Type B pancreatic cell (in vitro differentiated cells): ENCODE measurements at places on chromosomes 5 and 9.

DNA sequence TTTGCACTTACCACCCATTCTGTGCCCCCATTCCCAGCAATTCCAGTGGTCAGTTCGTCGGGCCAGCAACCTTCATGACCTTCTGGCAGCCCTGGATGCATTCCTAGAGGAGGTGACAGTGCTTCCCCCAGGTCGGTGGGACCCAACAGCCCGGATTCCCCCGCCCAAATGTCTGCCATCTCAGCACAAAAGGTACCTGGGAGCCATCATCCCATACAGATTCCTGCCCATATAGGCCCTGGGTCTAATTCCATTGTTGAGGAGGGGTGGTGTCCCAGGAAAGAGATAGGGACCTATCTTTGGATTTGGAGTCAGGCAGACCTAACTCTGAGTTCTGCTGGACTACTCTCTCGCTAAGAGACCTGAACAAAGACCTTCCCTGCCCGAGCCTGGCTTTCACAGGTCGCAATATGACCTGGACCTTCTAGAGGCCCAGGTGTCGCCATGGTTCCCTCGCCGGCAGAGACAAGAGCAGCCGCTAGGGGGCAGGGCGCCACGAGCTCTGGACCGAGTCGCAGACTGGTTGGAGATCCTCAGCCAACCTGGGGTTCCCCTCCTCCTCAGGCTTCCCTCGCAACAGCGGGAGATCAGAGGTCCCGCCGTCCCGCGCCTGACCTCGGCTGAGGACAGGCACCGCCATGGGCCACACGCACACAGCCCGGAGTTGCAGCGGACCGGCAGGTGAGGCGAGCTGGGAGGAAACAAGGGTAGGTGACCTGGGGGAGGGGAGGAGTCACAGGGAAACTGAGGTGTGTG lies 3.1 kb downstream of the SLC4A9 start:
- H3K27ac ChIP-seq = no peak overlapping the region
- peak; percentile 86 for DNase-seq
- H3K27me3 ChIP-seq = peaks cover 7% of the 10 kb centered on the region

- H3K4me3 ChIP-seq = no peak overlapping the region
- no peak overlapping the region for H3K27ac ChIP-seq
- no peaks in the 10 kb centered on the region for H3K4me1 ChIP-seq
- DNase-seq = no peak
- H3K36me3 ChIP-seq = no peaks in the 10 kb centered on the region
Measured at GRCh38 chr5:13921578-13921977, 22.9 kb downstream of the DNAH5 start.

DNA sequence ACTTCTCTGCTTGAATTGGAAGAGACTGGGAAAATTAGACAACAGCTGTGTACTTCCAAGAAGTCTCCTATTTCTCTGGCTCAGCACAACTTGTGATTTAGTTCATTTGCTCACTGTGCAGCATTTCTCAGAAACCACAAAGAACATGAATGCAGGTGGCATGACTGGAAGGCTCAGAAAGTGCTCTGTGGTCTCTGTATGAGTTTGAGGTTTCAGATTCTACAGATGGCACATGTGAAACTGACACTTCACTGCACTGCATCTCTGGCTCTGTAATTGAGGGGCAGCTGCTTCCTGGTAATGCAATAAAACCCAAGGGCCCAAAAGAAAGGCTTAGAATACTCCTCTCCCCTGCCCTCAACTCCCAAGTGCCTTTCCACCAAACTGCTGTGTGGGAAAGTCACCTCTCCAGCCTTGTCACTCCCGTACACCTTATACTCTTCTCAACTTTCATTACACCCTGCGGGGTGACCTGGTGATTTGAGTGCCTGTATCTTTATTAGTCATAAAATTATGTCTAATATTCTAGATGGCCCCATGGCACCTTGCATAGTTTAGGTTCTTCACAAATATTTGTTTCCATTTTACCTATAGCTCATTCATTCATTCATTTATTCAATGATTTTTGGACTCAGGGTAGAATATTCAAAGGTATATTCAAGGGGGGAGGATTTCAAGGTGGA lies 82.5 kb downstream of the ESM1 start:
- peaks cover 38% of the 10 kb centered on the region for H3K27me3 ChIP-seq
- peaks cover 5% of the 10 kb centered on the region for H3K4me1 ChIP-seq
- no peak overlapping the region for H3K27ac ChIP-seq
- no peaks in the 10 kb centered on the region for H3K36me3 ChIP-seq

DNA sequence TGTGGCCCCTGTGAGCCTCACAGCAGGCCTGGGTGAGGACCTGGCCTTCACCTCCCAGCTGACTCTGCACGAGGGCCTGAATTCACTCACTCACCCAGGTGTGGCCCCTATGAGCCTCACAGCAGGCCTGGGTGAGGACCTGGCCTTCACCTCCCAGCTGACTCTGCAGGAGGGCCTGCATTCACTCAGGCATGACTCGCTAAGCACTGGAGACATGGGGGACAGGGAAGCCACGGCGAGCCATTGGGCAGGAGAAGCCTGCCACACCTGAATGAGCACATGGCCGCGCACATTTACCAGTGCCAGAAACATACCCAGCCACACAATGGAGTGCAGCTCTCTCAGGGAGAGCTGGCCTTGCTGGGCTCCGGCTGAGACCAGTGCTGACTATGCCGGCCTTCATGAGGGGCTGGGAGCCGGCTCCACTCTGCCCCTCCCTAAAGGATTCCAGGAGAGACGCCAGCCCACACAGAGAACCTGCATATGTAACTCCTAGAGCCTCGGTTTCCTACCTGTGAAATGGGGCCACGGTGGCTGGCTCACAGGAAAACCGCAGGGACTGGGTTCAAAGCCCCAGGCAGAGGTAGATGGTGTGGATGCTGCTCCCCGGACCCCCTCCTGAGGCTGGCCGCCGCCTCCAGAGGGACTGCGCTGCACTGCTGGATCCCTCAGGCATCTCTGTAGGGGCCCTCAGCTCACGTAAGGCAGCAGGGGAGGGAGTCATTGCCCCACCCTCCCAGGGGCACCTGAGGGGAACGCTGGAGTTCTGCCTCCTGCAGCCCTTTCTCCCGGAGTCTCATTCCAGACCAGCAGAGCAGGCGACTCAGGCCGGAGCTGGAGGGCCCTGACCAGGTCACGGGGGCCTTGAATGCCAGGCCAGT lies 7.2 kb downstream of the ADAMTS2 start:
- H3K36me3 ChIP-seq = no peaks in the 10 kb centered on the region
- DNase-seq = no peak
- peaks cover 28% of the 10 kb centered on the region for H3K27me3 ChIP-seq
- no peak overlapping the region for H3K27ac ChIP-seq
- no peak overlapping the region for H3K4me3 ChIP-seq

DNA sequence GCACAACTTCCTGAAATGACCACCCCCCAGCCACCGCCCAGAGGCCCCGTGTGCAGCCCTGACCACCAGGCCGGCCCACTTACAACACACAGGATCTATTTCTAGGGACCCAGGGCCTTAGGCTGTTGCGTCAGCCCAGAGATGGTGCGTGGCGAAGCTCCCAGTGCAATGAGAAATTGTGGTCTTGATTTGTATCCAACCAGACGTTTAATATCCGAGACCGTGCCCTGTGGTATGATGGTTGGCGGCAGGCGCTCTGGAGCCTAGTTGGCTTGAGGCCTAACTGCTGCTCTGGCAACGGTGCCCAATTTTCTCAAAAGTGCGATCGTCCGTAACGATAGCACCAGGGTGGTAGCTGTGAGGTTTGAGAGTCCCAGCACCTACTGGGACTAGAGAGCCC lies 32.6 kb upstream of the SLC6A19 start:
- H3K36me3 ChIP-seq = no peaks in the 10 kb centered on the region
- H3K4me1 ChIP-seq = peaks cover 12% of the 10 kb centered on the region
- no peak overlapping the region for H3K27ac ChIP-seq
- H3K27me3 ChIP-seq = peaks cover 13% of the 10 kb centered on the region
- DNase-seq = no peak

- H3K27me3 ChIP-seq = no peaks in the 10 kb centered on the region
- H3K4me1 ChIP-seq = no peaks in the 10 kb centered on the region
- H3K36me3 ChIP-seq = no peaks in the 10 kb centered on the region
- no peak for DNase-seq
- no peak overlapping the region for H3K4me3 ChIP-seq
Measured at GRCh38 chr5:30811298-30811697, 382.2 kb upstream of the CDH6 start.

- no peak overlapping the region for H3K4me3 ChIP-seq
- H3K27me3 ChIP-seq = peaks cover 18% of the 10 kb centered on the region
- H3K36me3 ChIP-seq = no peaks in the 10 kb centered on the region
- H3K27ac ChIP-seq = no peak overlapping the region
- no peak for DNase-seq
- no peaks in the 10 kb centered on the region for H3K4me1 ChIP-seq
Measured at GRCh38 chr5:73542020-73542419, 23.4 kb downstream of the ANKRA2 start.

DNA sequence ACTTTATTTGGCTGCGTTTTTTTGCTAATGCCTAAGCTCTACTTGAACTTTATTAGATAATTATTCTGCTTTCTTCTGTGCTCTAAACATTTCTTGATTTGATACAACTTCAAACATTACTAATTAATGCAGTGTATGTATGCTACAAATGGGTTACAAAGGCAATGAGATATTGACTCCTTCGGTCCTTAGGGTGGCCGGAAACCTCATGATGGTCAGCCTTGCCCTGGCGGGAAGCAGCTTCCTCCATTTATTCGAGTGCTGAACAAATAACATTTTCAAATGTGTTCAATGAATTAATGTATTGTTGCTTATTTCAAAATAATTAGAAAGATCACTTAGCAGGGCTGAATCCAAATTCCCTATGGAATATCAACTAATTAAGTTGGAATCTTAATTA lies 3.9 kb upstream of the LNPEP start:
- H3K27ac ChIP-seq = no peak overlapping the region
- DNase-seq = no peak
- peaks cover 7% of the 10 kb centered on the region for H3K36me3 ChIP-seq

GRCh38 chr5:107023732-107024131 lies 647.0 kb downstream of the EFNA5 start:
- DNase-seq = no peak
- peaks cover 3% of the 10 kb centered on the region for H3K27me3 ChIP-seq
- H3K4me1 ChIP-seq = no peaks in the 10 kb centered on the region
- H3K36me3 ChIP-seq = no peaks in the 10 kb centered on the region
- no peak overlapping the region for H3K27ac ChIP-seq
- H3K4me3 ChIP-seq = no peak overlapping the region

DNA sequence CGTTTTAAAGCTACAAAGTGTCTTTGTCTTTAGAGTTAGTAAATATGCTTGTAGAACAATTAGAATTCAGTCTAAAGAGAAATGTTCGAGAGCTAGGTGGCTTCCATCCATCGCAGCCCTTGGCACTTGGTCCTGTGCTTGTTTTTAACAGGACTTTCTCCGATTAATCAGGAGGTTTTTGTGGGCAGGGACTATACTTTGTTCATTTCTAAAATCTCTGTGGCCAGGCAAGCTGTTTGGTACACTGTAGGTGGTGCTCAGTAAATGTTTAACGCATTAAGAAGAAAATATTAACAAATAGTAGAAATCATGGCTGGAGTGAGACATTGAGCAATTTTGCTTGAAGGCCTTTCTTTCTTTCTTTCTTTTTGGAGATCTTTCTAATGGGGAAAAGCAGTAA lies 20.8 kb downstream of the AGXT2 start:
- peaks cover 6% of the 10 kb centered on the region for H3K4me1 ChIP-seq
- no peak for DNase-seq
- H3K27me3 ChIP-seq = peaks cover 5% of the 10 kb centered on the region
- no peak overlapping the region for H3K27ac ChIP-seq
- H3K4me3 ChIP-seq = no peak overlapping the region
- no peaks in the 10 kb centered on the region for H3K36me3 ChIP-seq

DNA sequence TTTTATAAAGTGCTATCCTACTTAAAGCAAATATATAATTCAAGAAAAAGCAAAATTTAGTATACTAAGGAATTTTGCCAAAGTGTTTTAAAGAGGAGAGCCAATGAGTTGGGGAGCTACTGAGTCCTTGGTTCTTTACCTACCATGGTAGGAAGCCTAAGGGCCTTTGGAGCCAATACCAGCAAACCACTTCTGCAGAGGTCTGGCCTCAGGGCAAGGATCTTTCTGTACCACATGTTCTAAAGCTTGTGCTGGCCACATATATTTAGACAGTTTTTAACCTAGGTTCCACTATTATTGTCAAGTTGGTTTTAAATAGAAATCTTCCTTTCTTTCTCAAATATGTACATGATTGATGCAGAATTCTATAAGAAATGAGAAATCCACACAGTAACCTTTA lies 172.3 kb upstream of the NREP start:
- H3K27ac ChIP-seq = no peak overlapping the region
- no peak for DNase-seq
- H3K4me1 ChIP-seq = peaks cover 13% of the 10 kb centered on the region
- no peaks in the 10 kb centered on the region for H3K27me3 ChIP-seq
- H3K4me3 ChIP-seq = no peak overlapping the region
- H3K36me3 ChIP-seq = no peaks in the 10 kb centered on the region

DNA sequence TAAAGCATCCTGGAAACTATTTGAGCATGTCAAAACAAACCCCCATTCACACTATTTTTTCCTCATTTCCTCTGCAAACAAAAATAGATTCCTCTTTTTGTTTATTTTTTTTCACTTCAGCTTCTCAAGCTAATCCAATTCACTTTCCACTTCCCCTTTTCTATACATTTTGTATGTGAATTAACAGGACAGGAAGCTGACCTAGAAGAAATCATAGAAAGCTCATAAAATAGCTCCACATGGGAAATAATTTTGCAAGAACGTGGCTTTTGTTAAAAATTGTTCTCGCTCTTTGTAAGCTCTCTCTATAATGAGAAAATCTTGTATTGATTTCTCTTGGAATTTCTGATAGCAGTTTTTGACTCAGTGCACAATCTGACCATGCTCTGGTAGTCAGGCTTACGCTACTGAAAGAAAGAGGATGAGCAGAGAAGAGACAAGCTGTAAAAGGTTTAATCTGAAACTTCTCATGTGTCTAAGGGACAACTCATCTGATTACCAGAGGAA lies 215.8 kb downstream of the ADAMTS12 start:
- peaks cover 8% of the 10 kb centered on the region for H3K4me1 ChIP-seq
- no peaks in the 10 kb centered on the region for H3K27me3 ChIP-seq
- H3K36me3 ChIP-seq = peaks cover 7% of the 10 kb centered on the region
- no peak overlapping the region for H3K27ac ChIP-seq

DNA sequence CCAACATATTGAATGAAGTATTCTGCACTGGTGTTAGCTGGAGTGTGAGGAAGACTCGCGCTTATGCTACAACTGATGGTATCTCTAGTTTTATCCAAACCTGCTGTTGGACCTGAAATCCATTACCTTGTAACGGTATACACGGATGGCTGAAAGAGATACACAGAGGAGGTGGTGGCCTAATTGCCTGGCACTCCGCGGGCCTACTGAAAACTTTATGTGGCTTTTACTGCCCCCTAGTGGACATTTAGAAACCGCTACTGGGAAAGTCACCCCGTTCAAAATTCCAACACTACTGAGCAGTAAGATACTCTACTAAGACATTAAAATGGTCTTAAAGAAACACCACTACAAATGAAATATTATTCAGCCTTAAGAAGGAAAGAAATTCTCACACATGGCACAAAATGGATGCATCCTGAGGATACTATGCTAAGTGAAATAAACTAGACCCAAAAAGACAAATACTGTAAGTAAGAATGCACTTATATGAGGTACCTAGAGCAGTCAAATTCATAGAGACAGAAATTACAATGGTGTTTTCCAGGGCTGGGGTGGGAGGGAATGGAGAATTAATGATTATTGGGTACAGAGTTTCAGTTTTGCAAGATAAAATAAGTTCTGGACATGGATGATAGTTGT lies 100.4 kb downstream of the TTLL11 start:
- H3K4me1 ChIP-seq = peaks cover 5% of the 10 kb centered on the region
- no peak overlapping the region for H3K27ac ChIP-seq
- H3K4me3 ChIP-seq = no peak overlapping the region
- H3K27me3 ChIP-seq = no peaks in the 10 kb centered on the region
- DNase-seq = no peak
- no peaks in the 10 kb centered on the region for H3K36me3 ChIP-seq
